ENCODE measurements at places on chromosomes 11 and 22.
A peak's percentile ranks its signal among the peaks of the same experiment; 100 is the strongest.

GRCh38 chr11:116641561-116642045 is 131.2 kb downstream of the BUD13 start:
- no peak for DNase-seq

GRCh38 chr22:37544955-37545702 is 15.2 kb upstream of the CDC42EP1 start:
- DNase-seq, result peak; percentile 23

DNA sequence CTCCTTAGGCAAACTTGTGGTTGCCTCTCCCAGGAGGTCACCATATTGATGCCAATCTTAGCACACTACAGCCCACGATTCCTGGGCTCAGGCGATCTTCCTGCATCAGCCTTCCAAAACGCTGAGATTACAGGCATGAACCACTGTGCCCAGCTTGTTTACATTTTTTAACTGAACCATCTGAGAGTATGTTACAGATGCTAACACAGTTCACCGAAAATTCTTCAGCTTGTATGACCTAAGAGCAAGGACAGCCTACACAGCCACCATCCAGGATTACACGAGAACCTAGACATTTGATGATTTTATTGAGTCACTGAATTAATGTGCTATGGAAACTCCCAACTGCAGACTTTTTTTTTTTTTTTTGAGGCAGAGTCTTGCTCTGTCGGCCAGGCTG is 5.8 kb upstream of the LGALS1 start:
- no peak for DNase-seq

DNA sequence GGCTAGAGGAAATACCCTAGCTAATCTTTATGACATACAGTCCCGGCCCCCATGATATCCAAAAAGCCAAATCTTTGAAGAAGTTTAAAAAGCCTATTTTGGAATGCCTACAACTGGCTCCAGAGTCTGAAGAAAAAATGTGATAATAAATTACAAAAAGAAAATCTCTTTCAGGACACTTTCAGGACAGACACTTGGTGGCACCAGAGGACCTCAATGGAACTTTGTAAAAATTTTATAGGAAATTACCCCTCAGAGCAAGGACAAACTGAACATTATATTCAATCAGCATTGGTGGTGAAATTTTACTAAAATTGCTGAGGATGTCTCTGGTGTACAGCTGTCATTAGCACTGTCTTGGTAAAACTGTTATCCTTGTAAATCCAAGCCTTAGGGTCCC is 81.0 kb downstream of the CCDC73 start:
- DNase-seq, result no peak

- DNase-seq, result no peak
Observed at GRCh38 chr22:22026157-22026831, 43.7 kb upstream of the TOP3B start.

DNA sequence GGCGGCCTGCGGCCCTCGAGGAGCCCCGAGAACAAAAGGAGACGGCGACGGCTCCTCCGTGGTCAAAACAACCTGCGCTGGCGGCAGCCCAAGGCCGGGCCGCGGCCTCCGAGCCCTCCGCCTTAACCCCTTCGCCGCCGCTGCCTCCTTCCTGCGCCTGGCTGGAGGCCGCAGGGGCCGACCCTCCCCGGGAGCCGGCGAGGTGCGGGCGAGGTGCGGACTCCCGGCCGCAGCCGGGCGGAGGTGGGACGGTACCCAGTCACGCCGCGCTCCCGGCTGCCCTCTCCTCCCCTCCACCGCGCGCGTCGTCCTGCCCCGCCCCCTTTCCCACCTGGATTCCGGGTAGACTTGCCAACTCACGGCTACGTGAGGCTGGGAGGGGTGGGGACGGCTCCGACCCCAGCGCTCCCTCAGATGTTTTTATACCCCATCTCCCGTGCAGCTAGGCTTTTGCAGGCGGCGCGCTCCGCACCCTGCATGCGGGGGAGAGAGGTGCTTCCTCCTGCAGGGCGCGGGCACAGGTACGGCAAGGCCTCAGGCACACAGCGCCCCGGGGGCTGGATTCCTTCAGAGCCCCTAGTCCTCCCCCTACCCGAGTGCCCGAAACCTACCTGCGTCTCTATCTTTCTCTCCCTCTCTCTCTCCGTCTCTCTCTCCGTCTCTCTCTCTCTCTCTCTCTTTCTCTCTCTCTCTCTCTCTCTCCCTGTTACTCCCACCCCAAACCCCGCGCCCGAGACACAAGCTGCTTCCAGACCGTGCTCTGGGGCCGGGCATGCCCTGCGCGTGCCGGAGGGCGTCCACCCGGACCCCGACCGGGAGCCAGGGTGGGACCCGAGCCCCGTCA is 2.0 kb downstream of the PDGFB start:
- DNase-seq, result peak; percentile 33

- DNase-seq, result no peak
Observed at GRCh38 chr22:27157666-27158370, 500.4 kb downstream of the MIAT start.

DNA sequence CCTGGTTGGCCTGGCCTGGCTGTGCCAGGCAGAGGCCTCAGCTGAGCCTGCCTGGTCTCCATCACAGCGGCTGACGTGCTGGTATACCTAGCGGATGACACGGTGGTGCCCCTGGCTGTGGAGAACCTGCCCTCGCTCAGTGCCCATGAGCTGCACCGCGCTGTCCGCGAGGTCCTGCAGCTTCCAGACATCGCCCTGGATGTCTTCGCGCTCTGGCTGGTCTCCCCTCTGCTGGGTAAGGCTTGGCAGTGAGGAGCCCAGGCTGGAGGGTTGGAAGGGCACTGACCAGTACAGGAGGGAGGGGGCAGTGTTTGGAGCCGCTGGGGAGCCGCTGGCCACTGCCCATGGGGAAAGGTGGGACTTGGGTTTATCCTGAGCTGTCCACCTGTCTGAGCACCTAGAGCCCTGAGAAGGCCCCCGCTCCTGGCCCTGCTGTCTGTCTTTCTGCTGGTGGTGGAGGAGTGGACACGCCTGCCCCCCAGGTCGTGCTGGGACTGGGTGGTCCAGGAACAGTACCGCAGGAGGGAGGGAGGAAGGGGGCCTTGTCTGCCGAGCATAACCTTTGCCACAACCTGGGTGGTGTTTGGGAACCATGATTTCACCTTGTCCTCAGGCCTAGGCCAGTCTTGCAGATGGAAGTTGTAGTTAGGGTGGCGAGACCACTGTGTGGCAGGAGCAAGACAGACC is 3.0 kb downstream of the FRMD8 start:
- DNase-seq, result no peak

GRCh38 chr11:41309111-41309522 is 150.3 kb downstream of the LRRC4C start:
- DNase-seq, result no peak

GRCh38 chr22:19253143-19253542 is 38.4 kb downstream of the CLTCL1 start:
- DNase-seq, result no peak

- DNase-seq, result no peak
Observed at GRCh38 chr22:43001271-43002201, 13.4 kb downstream of the PACSIN2 start.

DNA sequence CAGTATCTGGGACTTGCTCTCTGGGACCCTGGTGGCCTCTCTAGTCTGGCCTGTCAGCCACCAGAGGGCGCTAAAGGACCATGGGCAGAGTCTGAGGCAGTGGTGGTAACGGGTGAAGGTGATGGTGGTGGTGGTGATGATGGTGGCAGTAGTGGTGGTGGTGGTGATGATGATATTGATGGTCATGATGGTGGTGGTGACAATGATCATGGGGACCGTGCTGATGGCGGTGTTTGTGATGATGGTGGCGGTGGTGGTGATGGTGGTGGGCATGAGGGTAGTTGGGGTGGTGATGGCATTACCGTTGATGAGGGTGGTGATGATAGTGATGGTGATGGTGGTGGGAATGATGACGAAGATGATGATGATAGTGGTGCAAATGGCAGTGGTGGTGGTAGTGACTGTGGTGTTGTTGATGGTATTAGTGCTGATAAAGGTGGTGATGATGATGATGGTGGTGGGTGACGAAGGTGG is 16.0 kb downstream of the TRPM5 start:
- peak; percentile 83 for DNase-seq

DNA sequence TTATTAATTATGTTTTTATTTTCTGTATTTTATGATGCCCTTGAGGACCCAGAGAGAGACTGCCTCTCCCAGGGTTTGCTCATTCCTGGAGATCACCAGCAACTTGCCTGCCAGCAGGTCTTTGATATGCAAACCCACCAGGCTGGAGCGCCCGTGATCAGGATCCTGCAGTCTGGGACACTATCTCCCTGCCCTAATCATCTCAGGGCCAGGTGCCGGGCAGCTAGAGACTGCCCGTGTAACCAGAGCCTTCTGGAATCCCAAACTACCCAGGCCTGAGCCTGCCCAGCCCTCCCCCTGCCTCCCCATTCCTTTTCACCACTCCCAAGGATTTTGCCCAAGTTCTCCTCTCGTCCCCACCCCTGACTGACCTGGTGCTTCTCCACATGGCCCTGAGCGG is 52.2 kb upstream of the B3GAT1 start:
- no peak for DNase-seq

GRCh38 chr22:40552070-40552469 is 84.4 kb downstream of the MRTFA start:
- no peak for DNase-seq

DNA sequence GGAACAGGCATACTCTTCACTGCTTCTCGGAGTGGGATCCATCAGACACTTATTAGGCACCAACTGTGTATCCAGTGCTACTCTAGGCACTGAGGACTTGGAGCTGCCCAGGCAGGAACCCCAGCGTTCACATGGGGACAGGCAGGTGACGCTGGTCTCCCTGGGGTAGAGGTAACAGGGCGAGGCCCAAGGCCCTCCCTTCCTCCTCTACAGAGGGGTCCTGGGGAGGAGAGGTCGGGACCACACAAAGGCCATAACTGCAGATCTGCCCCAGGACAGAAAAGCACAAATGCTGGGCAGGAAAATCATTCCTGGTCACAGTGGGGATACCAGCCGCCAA is 262.2 kb downstream of the BRD1 start:
- DNase-seq, result no peak

DNA sequence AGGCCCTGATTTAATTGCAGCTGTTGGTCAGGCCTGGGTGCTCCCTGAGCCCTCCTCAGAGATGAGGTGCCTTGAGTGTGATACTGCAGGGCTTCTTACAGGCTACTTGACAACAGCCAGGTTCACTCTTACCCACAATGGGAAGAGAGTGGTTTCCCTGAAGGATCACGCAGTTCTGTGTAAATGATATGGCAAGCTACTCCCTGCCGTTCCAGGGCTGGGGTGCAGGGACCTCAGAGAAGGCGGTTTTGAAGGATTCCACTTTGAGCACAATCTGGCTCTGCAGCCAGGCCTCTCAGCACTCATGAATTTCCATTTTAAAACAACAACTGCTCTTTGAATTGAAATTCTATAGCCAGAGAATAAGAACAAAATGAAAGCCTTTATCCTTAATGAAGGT is 92.9 kb downstream of the SLC17A6 start:
- DNase-seq, result no peak

- no peak for DNase-seq
Observed at GRCh38 chr22:17429516-17429915, 60.3 kb downstream of the CECR2 start.

DNA sequence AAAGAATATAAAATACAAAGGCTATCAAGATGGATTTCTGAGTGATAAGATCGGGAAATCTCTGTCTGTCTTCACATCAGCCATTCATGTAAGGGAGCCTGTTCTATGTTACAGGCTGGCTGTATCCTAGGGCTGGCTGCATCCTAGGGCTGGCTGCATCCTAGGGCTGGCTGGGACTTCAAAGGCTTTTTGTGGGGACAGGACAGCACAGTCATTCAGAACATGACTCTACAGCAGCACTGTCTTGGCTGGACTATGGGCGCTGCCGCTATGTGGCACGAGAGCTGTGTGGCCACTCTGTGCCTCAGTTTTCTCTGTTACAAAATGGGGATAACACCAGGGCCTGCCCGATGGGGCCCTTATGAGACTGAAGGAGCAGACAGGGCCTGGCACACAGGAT is 10.2 kb downstream of the ADAMTS8 start:
- no peak for DNase-seq

DNA sequence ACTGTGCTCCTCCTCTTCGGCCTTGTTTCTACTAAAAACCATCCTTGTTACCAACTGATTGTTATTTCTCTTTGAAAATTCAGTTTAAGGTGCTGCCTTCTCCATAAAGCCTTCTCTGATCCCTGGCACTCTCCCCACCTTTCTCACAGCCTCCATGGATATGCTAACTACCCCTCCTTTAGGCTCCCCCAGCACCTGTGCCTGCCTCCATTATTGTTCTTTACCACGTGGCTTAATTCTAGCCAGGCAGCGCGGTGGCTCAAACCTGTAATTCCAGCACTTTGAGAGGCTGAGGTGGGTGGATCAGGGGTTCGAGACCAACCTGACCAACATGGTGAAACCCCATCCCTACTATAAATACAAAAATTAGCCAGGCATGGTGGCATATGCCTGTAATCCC is 96.3 kb downstream of the MRTFA start:
- no peak for DNase-seq

- no peak for DNase-seq
Observed at GRCh38 chr11:70732023-70732880, 333.9 kb downstream of the CTTN start.

DNA sequence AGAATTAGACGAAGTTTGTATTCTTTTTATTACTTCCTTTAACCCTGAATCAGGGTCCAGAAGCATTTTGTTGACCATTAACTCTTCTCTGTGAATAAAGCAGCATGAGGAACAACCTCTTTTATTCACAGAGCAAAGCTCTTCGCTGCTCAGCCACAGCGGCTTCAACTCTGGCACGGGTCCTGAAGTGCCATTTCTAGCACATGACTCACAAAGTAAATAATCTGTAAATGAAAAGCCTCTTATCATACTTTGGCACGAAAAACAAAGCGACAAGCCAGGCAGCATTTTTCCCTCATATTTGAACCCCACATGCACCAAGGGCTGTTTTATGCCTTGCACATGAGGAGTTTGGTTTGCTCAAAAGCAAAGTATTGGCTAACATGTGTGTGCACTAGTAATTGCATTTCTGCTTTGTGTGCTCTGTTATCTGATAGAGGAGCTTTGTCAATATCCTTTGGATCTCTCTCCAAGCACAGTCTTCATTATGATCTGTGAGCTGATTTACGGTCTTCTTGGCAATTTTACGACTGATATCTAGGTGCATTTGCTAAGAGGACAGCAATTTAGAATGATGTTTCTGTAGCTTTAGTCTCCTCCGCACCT is 33.0 kb upstream of the APOBEC3A start:
- no peak for DNase-seq

- no peak for DNase-seq
Observed at GRCh38 chr11:115981104-115981481, 476.9 kb upstream of the CADM1 start.

- no peak for DNase-seq
Observed at GRCh38 chr11:133980665-133981064, 23.9 kb upstream of the IGSF9B start.

- no peak for DNase-seq
Observed at GRCh38 chr11:127825183-127825582, 762.2 kb downstream of the ETS1 start.

DNA sequence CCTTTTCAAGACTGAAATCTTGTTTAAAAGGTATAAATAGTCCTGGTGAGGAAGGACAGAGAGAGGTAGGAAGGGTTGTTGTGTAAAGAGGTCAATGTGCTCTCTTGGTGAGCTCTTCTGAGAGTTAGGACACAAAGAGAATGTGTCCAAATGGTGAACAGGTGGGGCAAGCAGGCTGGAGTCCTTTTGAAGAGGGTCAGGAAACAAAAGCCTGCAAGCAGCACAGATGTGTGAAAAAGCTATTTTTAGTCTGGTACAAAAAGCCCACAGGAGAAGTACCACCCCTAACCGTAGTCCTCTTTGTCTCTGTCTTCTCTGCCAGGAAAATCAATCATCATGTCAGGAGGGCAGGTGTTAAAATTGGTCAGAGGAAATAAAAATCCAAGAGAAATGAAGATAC is 54.4 kb upstream of the SYN3 start:
- no peak for DNase-seq
